Activated CD8-positive, alpha-beta memory T cell treated with anti-CD3 and anti-CD28 coated beads for 4 hours (primary cell): ENCODE measurements at places on chromosomes 12 and 14.

DNA sequence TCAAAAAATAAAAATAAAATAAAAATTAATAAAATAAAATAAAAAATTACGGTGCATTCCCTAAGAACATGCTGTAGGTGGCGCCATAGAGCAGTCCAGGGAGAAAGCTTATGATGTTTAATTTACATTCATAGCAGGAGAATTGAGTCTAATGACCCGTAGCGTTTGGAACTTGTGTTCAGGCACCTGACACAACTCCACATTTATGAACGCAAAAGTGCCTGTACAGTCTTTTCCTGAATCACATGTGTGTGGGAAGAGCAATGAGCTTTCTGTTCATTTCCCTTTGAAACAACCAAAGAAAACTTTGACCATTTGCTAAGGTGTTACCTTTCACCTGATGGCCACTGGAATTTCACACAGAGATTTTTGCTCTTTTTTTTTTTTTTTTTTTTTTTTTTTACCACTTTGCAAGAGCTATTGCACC, 60.6 kb upstream of the KCNA1 start:
- DNase-seq = no peak

DNA sequence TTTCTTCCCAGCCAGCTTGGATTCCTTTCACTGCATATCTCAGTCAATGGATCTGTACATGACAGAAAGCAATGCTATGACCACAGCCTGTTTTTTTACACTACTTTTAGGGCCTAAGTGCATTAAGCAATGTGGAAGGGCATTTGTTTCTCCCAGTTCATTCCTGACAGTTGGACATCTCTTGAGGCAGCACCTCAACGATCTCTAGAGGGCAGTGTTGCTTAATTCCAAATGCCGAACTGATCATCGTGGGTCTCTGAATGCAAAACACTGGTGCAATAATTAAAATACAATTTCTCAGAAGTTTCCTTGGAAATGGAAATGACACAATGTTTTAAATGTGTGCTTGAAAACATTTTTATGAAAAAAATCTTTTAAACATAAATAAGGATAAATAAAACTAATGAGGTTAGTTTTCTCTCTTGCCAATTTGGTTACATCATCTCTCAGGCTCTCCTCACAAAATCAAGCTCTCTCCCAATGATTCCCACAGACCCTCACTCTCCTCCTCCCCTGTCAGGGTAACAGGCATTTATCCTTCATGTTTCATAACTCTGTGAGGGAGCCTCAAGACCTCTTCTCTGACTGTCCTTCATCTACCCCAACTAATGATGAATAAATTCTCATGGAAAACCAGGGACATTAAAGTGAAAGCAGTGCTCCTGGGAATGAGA, 192.4 kb upstream of the SLC16A7 start:
- no peak for DNase-seq

DNA sequence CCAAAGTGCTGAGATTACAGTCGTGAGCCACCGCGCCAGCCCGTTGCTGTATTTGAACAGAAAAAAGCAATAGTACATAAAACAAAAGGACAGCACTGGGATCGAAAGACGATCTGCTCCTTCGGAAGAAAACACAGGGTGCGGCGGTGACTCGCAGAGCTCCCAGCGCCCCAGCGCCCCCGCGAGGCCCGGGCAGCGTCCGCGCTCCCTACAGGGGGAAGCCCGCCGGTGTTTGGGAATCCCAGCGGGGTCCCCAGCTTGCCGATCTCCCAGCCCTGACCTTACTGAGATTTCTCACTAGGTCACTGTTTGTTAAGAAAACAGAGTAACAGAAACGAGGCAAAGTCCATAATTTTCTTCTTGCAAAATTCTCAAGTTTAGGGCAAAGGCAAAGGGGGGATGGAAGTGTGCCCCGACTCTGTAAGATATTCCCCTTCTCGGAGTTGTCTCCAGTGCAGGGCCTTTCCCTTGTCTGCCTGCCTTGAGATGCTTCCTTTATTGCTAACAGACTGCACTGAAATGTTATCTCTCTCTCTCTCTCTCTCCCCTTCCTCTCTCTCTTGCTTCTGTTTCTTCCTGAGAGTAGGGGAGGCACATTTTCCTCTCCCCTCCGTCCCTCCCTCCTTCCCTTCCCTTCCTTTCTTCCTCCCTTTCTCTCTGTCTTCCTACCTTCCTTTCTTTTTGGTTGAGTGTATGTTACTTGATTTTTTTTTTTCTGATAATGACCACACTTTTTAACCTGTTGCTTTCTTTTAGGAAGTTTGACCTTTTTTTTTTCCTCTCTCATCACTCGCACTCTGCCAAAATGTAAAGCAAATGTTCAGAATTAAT, 91.9 kb downstream of the TMEM30B start:
- DNase-seq = no peak

GRCh38 chr12:109727039-109727723, 13.6 kb downstream of the FAM222A start:
- DNase-seq = no peak

DNA sequence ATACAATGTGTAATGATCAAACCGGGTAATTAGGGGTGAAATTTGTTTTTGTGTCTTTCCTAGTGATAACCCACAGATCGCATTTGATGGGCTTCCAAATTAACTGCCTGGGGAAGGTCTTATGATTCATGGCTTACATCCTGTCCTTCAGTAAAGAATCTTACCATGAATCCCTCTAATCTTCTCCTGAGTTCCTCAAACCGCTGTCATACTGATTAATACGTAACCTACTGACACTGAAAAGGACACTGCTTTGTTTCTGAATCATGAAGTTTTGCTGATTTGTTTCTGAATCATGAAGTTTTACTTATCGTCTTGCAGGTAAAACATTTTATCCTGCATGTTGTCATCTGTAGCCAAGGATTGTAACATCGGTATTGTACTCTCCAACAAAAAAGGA, 52.0 kb upstream of the CRY1 start:
- DNase-seq = no peak

DNA sequence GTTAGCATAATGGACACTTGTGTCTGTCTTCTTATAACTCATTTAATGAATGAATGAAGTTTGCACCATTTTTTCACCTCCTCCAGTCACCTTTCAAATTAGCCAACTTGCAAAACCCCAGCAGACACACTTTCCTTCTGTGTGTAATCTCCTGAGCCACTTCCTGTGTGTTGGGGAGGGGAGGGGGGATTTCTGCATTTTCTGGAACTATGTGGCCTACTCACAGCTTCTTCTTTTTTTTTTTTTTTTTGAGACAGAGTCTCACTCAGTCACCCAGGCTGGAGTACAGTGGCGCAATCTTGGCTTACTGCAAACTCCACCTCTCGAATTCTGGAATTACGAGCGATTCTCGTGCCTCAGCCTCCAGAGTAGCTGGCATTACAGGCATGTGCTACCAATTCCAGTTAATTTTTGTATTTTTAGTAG, 4.1 kb upstream of the SERPINA1 start:
- no peak for DNase-seq
